ENCODE measurements at places on chromosomes 2 and 18.

DNA sequence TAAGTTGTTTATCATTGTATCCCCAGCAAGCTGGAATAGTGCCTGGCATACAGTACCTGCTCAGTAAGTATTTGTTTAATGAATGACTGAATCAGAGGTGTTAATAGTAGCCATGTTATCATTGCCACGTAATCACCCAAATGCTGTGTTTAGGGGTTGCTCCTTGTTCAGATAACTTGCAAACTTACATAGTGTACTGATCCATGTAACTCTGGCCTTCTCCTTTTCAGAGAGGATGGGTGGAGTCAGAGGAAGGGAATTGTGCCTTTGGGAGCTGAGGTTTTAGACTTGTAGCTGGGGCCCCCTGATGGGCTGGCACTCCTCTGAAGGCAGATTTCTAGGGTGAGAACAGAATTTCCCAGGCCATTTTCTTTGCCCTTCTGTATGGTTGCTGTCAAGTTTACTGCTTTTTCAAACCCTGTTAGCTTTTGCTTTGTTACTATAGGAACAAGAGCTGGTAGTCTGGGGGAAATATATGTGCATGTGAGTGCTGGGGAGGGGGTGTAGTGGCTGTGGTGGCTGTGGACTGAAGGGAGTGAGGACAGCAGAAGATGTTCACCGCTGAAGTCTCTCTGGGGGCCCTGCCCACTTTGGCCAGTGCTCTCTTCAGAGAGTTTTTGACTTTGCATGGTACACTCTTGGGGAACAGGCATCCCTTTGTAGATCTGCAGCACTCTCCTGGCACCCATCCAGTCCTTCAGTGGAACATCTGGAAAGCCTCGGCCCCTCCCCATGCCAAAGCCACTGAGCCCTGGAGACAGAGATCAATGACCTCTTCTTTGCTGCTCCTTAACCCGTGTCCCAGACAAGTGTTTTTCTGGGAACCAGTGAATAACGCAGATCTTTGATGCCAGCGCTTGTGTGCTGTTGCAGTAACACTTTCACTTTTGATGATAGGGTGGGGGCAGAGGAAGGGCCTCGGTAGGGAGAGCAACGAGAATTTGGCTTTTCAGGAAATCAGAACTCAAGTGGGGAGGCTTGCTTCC, 209.0 kb downstream of the PRKCE start:
- peak; percentile 88 for DNase-seq

GRCh38 chr2:65778137-65778536, 345.7 kb upstream of the SPRED2 start:
- no peak for DNase-seq

DNA sequence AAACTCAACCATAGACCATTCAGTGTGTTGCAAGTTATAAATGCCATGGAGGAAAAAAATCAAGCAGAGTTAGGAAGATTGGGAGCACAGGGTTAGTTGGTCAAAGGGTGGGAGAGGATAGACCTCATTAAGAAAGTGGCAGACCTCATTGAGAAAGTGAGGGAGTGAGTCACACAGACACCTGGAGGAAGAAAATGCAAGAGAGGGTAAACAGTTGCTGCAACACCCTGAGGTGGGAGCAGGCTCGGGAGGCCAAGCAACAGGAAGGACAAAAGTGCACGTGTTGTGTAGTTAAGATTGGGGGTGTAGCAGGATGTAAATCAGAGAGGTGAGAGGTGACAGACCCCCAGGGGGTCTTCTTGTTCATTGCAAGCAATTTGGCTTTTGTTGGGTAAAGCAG, 6.4 kb downstream of the IL1RL1 start:
- DNase-seq: no peak

- DNase-seq: no peak
Measured at GRCh38 chr2:237873897-237874551, 14.6 kb downstream of the RAMP1 start.

- DNase-seq: no peak
Measured at GRCh38 chr2:219205165-219205538, 1.4 kb upstream of the ZFAND2B start.

DNA sequence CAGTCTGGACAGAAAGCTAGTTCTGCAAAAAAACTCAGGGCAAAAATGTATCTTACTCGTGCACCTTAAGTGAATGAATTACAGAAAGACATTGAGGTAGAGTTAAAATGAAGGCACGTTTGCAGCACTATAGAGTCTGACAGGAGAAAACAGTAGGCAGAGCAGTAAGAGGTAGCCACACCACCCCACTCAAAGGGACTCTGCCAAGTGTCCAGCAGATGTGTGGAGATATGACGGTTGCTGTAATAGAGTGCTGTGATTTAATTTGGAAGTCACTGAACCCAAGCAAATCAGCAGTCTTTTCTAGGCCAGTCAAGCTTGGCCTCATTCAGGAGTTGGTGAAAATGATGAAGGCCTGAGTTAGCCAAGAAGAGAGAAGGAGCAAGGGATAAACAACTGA, 464.4 kb downstream of the PTPRM start:
- no peak for DNase-seq

GRCh38 chr2:83786140-83786539, 672.9 kb downstream of the SUCLG1 start:
- DNase-seq: no peak

- DNase-seq: no peak
Measured at GRCh38 chr18:78953566-78953965, 26.1 kb upstream of the SALL3 start.

GRCh38 chr2:173370198-173370597, 15.5 kb downstream of the CDCA7 start:
- no peak for DNase-seq

GRCh38 chr2:215635788-215636139, 199.9 kb upstream of the FN1 start:
- no peak for DNase-seq

DNA sequence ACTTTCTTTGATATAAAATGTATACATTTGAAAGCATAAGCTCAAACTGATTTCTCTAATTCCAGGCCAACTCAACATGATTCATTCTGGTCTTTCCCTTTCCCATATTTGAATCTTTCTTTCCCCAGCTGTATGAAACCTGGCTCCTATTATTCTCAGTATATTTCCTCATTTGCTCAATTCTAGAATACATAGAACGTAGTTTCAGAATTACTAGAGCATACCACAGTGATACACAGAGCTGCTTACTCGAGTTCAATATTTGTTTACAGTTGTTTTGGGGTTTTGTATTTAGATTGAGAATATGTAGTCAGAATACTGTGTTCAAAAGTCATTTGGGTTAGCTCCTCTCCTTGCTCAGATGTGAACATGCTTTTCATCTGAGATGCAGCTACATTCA, 43.0 kb downstream of the TNFRSF11A start:
- DNase-seq: no peak

DNA sequence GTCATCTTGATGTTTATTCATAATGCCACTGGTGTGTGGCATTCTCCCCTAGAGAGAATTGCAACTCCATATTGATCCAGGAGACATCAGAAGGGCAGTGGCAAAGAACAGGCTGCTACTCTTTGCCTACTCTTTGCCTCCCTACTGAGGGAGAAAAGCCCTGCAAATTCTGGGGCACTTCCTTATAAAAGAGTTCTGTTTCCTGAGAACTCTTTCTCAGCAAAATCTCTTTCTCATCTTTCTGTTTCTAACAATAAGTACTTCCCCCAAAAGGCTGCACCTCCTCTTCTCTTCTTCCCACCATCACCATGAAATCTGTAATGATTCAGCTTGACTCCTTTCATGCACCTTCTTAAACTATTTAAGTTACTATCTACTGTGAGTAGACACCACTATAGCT, 270.3 kb downstream of the MREG start:
- DNase-seq: no peak

DNA sequence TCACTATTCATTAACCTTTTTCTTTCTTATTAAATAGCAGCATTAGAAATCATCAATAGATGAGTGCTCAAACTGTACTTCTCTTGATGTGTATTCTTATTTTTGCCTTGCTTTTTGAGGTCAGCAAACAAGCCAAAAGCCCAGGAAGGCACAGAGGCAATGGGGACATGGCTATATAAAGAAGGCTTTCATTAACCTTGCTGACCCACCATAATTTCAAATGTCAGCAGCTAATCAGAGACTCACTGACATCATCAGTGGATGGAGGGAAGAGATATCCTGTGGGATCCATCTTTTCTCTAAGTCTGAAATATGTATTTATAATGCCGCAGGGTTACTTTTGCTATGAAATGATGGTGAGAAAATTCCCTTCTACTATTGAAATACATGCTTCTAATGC, 1162.8 kb upstream of the ACVR2A start:
- DNase-seq: no peak

DNA sequence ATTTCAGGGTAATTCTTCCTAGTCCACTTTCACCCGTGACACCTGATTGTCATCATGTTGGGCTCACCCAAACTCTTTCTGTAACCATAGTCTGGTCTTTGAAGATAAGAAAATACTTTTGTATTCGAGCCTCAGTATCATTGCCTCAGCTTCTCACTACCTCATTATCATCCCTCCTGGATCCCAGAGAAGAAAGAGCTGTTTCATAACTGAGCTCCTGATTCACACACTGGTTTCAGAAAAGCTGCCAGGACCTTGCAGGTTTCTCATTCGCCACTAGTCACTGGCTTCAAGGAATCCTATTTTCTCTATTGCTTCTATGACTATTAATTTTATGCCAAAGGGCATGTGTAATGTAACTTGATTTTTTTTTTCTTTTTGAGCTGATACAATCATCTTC, 2.9 kb upstream of the CRIM1 start:
- no peak for DNase-seq

DNA sequence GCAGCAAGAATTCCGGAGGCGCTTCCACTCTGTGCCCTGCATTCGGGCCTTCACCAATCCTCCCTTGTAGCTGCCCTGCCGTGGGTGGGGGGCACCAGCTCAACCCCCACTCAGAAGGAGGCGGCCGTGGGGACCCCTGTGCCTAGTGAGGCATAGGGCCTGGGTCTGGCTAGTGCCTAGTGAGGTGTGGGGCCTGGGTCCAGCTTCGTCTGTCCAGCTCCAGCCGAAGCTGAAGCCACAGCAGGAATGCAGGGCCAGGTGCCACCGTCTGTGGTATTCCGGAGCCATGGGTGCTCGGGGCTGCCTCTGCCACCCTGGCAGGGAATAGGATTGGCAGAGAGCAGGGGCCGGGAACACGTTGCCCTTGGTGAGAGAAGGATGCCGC, 12.3 kb downstream of the ODC1 start:
- DNase-seq: no peak

- DNase-seq: no peak
Measured at GRCh38 chr2:215758691-215759090, 254.7 kb downstream of the MREG start.

DNA sequence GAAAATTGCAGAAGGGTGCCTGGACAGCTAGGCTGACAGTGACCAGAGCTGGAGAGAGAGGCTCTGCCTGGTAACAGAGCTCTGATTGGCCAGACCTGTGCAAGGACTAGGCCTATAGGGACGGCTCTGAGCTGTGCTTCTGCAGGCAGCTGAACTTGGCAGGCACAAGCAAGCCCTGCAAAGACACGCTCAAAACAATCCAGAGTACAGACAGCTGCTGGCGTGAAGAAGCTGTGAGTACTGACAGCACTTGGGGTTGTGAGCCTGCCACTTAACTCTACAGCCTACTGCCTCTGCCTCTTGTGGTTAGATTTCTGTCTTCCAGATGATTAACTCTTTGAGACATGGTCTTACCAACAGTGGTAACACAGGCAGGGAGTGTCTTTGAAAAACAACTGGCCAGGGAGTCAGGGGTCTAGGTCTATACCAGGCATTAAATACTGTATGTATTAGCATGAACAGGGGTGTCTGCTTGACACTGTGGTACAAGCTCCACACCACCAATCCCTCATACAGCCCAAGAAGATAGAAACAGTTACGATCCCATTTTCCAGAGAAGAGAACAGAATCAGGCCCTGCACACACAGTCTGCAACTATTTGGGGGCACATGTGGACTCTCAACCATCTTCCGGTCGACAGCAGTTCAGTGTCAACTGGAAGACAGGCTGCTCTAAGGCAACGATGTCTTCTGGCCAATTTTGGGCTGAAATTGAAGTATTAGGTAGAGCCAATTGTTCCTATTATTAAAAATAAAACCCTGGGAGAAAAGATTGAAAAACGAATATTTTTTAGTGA, 568.4 kb downstream of the TNS1 start:
- DNase-seq: peak; percentile 93

- peak; percentile 53 for DNase-seq
Measured at GRCh38 chr18:12911025-12911928, 27.2 kb upstream of the PTPN2 start.

GRCh38 chr18:13477147-13477683, 249.1 kb downstream of the FAM210A start:
- DNase-seq: no peak

GRCh38 chr18:55406451-55406991, 181.5 kb downstream of the TCF4 start:
- DNase-seq: peak; percentile 42

- DNase-seq: no peak
Measured at GRCh38 chr2:241226723-241227572, 38.5 kb downstream of the ANO7 start.

GRCh38 chr18:36402765-36403396, 105.4 kb downstream of the FHOD3 start:
- peak; percentile 89 for DNase-seq

Data from left hindlimb (tissue), 1 donor.